ENCODE measurements at places on chromosomes 5 and 9.

DNA sequence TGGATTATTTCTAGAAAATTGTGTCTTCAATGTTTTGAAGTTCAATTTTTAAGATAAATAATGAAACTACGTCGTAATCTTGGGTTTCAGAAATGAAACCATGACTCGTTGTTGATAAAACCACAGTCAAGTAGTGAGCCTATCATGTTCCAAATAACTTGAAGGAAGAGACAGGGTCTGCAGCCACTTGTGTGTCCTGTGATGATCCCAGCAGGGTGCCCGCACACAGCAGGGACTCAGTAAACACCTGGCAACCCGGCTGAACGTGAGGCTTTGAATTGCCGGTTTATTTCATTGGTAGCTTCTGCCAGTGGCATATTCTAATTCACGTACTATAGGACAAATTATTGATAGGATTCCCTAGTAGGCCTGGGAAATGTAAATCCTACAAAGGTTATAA is 679.6 kb downstream of the IRX1 start:
- DNase-seq: no peak

GRCh38 chr9:19429595-19429994 is 20.8 kb downstream of the ACER2 start:
- no peak for DNase-seq

- DNase-seq: no peak
Measured at GRCh38 chr5:68033961-68034571, 181.5 kb upstream of the PIK3R1 start.

DNA sequence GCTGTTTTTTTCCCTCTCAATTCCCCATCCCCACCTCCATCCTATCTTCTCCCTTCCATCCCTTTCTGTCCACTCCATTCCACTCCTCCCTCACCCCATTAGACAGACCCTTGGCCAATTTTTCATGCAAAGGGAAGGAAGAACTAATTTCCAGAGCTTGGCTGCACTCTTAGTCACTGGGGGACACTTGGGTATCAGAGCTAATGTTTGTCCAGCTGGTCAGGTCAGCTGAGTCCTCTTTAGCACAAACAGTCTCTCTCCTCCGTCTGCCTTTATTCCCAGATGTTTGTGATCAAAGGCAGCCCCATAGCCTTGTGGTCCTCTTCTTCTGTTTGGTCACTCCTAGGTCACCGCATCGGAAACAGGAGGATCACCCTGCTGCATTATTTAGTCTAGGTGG is 148.5 kb downstream of the NMUR2 start:
- DNase-seq: no peak

All from activated CD4-positive, alpha-beta T cell treated with anti-CD3 and anti-CD28 coated beads for 36 hours (primary cell).